A549 treated with GW870086 at 1 μM for 4 hours (cell line): ENCODE measurements at places on chromosomes 7 and 10. TPM values are rescaled to one million over a fixed set of nuclear protein-coding genes. Genes with fewer than 3 reads are reported as not detected.

Gene TRPV5
- not detected in 5 replicates for total RNA-seq

Gene GIMAP4
- not detected in 5 replicates for total RNA-seq

Gene PAX2
- 0.15 to 0.27 TPM (median 0.17 TPM) in 5 replicates for total RNA-seq

Gene CCDC172
- total RNA-seq, result not detected in 5 replicates

Gene LIPN
- total RNA-seq, result not detected in 5 replicates

Gene FOXP2
- not detected in 5 replicates for total RNA-seq

Gene LRRC4
- total RNA-seq, result not detected in 5 replicates

Gene HMX3
- total RNA-seq, result 0.19 TPM in 1 of 5 replicates, not detected in the others

Gene ZNRF2
- 5.2 to 6.7 TPM (median 6.1 TPM) in 5 replicates for total RNA-seq

Gene CALHM1
- total RNA-seq, result not detected in 5 replicates

Gene UPF2
- 12.6 to 15.0 TPM (median 14.4 TPM) in 5 replicates for total RNA-seq

Gene FANK1
- 2.3 to 3.4 TPM (median 2.9 TPM) in 5 replicates for total RNA-seq
